ENCODE measurements at places on chromosomes 6 and 20.

DNA sequence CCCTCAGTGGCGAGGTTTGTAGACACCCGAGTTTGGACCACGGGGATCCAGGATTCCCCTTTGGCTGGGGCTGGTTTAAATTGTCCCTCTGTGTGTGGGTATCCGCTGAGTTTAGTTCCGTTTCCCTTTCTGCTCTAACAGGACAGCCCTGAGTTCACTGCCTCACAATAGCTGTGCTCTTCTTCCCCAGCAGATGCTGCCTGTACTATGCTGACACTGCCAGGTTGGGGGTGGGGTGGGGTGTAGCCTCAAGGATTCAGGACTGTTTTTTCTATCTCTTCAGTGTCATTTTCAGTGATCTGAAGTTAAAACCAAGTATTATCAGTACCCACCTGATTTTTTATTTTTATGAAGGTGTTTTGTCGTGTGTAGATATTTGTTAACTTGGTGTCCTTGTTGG, 655.0 kb downstream of the COL12A1 start:
- DNase-seq: no peak

DNA sequence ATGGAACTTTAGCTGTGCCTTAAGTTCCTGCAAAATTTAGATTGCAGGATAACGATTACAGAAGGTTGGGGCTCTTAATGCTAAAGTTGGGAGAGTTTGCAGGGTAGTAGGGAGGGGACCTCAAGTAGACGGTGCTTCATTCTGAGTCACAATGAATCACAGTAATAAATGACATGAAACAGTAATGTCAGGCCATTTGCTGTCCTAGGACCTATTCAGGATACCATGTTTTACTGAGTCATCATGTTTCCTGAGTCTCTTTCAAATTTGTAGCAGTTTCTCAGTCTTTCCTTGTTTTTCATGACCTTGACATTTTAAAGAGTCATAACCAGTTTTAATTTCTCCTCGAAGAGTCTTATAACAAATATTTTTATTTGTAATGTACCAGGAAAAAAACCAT, 406.9 kb upstream of the MAP3K7 start:
- DNase-seq: no peak

GRCh38 chr20:62970307-62971210, 18.1 kb downstream of the SLC17A9 start:
- no peak for DNase-seq

DNA sequence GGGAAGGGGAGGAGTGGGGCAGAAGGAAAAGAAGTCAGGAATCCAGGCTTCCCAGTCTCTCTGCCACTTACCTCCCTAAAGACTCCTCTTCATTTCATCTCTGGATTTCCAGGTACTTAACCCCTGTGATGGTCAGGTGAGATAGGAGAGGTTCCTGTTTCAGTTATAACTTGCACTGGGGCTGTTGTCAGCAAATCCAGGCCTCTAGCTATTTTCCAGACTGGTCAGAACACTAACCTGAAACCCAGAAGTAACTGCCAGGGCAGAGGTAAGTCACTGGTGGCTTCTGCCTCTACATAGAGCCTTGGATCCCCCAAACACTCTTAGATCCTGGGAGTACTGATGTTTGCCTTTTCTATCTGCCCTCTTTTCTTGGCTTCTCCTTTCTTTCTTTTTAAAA, 233.5 kb upstream of the TAB2 start:
- no peak for DNase-seq

DNA sequence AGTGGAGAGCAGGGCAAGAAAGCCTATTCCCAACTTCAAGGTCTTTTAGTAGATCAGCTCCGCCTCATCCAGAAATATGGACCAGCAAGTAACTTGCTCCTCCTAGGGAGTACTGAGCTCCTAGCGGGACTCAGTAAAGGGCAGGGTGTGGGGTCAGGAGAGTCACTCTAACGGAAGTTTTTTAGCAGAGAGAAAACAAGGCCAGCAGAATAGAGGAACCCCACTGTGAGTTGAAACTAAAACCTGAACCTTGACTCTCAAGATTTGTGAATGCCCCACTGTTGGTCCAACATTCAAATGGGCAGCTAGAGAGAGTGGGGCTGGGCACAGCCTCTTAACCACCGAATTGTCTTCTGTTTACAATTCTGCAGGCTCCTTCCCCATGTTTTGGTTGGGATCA, 244.8 kb downstream of the FARS2 start:
- DNase-seq: no peak

DNA sequence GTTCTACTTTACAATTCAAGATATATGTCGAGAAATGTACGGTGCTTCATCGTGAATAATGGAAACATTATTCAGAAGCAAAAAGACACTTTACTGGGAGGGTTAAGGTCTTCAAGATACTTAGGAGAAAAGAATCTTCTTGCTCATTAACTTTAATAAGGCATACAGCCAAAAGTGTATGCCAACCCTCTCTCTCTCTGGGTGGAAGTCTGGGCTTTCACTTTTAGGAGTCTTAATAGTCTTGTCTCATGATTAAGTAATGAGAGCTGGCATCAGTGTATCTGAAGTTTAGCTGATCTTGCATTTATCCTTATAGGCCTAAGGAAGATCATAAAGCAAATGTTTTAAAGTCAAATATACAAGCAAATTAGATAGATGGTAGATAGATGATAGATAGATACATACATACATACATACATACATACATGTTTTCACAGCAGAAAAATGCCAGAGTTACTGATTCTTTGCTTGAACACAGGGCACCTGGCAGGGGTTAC, 21.5 kb downstream of the OLIG3 start:
- no peak for DNase-seq

DNA sequence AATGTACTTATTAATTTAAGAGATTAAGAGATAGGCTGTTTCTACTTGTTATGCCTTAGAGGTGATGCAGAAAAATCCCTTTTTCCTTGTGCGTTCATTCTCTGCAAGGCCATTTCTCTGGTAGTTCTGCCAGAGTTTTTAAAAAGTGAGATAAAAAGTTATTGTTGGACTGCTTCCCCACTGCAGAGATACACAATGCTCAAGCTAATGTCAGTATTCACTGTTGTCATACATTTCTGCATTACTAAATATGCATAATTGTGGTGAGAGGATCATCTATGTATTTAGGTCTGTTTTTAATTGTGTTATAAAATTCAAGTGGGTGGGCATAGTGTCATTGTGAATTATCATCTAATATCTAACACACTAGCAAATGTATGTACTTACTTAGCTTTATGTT, 600.4 kb downstream of the HTR1B start:
- DNase-seq: no peak

All from stimulated activated CD8-positive, alpha-beta memory T cell treated with anti-CD3 and anti-CD28 coated beads, Interleukin-15, amount 100 ng/mL, for 24 hours (primary cell).